H4 (cell line): ENCODE measurements at places on chromosomes 1 and 21. TPM values are rescaled to one million over a fixed set of nuclear protein-coding genes. Genes with fewer than 3 reads are reported as not detected.

GRCh38 chr21:17438635-17439034 is 74.2 kb upstream of the CXADR start:
- DNase-seq = no peak

- no peak for DNase-seq
Observed at GRCh38 chr1:18249631-18250030, 142.0 kb downstream of the IGSF21 start.

The GJB5 gene
- not detected in 2 replicates for total RNA-seq

The ATAD3C gene
- total RNA-seq = not detected in 2 replicates

The FMO1 gene
- total RNA-seq = 0.06 TPM in 1 of 2 replicates, not detected in the other
